H4 (cell line): ENCODE measurements at places on chromosomes 3 and 15. TPM values are rescaled to one million over a fixed set of nuclear protein-coding genes. Genes with fewer than 3 reads are reported as not detected.

ZNF774 gene
- total RNA-seq: 0.23 and 0.48 TPM in 2 replicates

GRCh38 chr3:13018561-13019242 lies 54.5 kb downstream of the IQSEC1 start:
- DNase-seq: no peak

DNA sequence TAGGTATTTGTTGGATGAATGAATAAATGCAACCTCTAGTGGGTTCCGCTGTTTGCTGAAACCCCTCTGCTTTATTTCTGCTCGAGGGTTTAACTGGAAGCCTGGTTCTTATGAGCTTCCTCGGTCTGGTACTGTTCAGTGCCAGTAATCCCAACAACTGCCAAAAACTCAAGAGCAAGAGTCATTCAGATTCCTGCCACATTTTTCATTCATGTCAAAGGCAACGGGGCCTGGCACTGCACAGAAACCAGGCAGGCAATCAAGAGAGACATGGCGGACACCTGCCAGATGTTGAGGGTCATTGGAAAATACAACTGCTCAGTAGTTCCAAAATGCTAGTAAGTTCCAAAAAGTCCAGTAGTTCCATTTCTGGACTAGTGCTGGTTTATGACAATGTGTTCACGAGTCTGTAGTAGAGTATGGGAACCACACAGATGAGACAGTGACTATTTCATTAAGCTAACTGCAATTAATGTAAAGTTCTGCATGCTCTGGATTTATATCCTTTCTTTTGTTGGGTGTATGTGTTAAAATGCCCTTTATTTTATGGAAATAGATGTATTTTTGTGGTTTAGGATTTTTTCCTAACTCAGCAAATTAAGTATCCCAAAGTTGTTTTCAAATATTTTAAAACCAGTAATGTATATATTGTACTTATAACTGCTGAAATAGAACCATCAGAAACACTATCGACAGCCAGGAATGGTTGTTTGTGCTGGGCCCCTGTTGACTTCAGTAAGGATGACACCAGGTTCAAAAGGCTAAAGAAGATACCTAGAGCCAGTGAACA lies 22.7 kb upstream of the TMEM41A start:
- DNase-seq: no peak

DNA sequence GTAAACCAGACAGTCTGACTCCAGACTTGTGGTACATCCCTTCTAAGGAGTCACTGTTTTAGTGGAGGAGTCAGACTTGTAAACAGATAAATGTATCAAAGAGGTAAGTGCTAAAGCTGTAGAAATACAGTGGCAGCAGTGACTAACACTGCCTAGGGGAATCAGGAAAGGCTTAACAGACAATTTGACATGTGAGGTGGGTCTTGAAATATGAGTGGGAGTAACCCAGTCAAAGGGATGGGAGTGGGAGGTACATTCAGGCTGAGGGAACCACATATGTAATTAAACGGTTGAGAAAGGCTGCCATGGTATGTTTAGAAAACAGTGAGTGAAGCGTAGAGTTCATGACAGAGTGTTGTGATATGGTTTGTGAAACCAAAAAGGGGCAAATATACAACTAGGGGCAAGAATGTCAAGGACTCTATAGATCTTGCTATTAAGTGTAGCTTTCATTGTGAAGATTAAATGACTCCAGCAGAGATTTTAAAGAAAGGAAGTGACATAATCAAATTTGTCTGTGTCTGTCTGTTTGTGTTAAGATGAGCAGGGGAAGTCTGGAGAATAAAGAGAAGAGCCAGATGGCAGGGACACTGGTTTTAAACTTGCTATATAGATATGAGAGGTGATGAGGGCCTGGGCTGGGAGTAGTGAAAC lies 11.2 kb upstream of the ALCAM start:
- DNase-seq: peak; percentile 38

- DNase-seq: no peak
Observed at GRCh38 chr3:50562861-50563260, 4.7 kb downstream of the C3orf18 start.

DNA sequence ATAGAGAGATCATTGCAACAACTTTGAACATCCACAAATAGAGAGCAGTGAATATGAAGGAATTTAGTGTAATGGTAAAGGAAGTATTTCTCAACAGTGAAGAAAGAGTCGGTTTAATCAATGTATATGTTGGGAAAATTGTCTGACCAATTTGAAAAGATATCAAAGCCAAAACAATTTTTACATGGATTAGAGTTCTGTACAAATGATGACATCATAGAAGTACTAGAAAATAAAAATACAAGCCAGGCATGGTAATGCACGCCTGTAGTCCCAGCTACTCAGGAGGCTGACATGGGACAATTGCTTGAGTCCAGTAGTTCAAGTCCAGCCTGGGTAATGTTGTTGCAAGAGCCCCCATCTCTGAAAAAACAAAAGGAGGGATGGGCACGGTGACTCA lies 26.0 kb upstream of the TMEM42 start:
- DNase-seq: no peak

WDR93 gene
- 0.35 TPM in 1 of 2 replicates, not detected in the other for total RNA-seq

DNA sequence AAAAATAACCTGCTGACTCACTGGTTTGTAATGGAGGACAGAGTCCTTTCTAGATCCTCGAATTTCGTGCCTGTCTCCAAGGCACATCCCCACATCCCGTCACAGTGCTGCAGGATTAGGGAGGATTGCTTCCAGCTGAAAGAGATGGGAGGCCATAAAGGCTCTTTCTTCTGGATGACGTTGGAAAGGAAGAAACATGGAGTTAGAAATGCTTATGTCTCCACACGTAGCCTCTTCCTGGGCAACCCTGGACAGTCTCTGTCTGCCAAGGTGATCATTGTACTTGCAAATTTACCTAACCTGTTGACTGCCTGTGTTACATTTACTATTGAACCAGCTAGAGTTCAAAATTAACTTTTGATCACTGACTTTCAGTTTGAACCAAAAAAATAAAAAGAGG lies 27.6 kb upstream of the VILL start:
- no peak for DNase-seq

- DNase-seq: no peak
Observed at GRCh38 chr3:146970236-146970635, 365.1 kb upstream of the PLSCR5 start.

SLC28A1 gene
- total RNA-seq: 0.08 TPM in 1 of 2 replicates, not detected in the other

TEX55 gene
- not detected in 2 replicates for total RNA-seq

GRCh38 chr3:27544372-27544865 lies 60.2 kb upstream of the SLC4A7 start:
- no peak for DNase-seq

CACNA1D gene
- total RNA-seq: 1.3 and 1.4 TPM in 2 replicates

LRRC2 gene
- 0.04 TPM in 1 of 2 replicates, not detected in the other for total RNA-seq

DNA sequence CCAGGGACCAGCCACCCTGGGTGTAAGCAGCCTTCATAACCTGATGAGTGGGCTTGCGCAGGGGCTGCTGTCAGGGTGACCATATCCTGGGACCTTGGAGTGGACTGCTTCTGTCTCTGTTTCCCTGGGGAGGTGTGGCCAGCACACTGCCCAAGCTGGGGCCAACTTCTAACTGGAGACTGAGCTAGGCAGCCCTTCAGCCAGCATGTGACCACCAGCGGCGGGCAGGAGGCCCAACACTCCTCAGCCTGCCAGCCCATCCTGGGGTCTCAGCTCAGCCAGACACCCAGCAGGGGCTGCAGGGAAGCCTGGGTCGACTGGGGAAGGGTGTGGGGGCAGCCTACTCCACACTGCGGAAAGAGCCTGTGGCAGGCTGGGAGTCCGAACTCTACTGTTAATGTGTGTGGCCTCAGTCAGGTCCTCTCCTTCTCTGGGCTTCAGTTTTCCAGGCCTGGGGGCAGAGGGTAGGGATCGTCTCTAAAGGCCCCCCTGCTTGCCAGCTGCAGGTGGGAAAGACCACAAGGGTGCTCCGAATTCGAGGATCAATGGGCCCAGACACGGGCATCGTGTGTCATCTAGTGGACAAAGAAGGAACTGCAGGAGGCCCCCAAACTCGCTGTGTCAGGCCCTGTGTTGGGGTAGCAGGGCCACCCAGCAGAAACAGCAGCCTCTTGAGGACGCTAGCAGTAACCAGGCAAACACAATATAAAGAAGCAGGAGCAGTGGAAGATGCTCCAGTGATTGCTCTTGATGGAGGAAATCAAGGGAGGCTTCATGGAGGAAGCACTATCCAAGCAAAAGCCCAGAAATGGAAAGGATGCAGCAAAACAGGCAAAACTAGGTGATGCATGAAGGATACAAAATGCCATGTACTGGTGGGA lies 2.0 kb upstream of the SEMA3G start:
- DNase-seq: no peak

DNA sequence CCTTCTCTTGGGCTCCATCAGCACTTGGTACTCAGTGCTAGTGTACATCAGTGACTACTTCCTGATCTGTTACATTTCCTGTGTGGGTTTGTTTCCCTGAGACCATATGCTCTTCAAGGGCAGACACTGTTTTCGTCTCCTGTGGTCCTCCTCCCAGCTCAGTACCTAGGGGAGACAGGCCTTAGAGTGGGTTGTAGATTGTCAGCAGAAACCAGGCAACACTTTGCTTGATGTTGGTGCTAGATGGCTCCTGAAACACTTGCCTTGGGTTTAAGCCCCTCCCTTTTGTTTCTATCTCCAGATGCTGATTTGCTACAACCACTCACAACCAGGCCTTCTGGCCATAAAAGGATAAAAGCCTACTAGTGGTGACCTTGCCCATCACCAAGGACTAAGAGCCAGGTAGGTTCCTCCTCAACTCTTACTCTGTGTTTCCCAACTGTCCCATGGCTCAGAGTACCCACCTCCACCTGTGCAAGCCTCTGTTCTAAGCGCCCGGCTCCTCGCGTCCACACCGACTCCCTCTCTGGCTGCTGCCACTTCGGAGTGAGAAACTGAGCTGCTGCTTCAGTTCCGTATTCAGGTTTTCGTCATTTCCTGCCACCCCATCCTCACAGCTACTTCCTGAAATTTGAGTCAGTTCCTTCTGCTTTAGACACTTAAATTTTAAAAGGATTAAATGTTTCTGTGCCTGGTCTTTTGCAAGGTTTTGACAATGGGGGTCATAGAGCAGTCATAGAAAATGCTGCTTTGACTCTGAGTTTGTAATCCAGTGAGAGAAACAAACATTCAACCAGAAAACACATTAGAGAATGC lies at the start of gene HCLS1:
Gene HCLS1 (minus strand): TSS at position 548 of the 816 bp plus-strand sequence. CDS start 2,556 bp downstream, outside the sequence.
- no peak for DNase-seq

DNA sequence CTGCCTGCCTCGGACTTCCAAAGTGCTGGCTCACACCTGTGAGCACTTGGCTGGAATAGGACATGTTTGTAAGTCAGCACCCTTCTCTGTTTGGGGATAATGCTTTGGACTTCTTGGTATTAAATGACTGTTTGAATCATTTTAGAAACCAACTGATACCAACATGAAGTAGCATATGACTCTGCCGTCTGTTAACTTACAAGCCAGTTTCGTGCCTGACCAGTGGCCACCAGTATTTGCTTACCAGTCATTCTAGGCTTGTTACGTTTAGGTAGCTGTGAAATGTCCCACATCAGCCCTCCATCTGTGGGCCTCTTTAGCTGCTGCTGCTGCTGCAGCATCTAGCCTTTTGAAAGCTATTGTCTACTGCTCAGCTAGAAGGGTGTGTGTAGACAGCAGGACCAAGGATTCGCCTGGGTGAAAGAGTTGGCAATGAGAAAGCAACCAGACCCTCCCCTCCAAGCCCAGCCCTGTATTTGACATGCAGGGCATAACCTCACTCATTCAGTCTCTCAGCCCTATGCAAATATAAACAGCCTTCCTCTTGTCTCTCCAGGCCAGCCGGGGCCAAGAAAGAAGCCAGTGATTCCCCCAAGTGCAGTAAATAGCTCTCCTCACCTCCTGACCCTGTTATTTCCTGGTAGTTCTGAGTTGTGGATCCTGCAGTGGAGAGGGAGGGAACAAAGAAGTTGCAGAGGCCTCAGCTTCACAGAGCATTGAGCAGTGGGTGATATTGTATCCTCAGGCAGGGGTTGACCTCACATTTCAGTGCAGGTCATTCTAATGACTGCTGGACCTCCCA lies 51.0 kb downstream of the NKIRAS1 start:
- DNase-seq: no peak

DNA sequence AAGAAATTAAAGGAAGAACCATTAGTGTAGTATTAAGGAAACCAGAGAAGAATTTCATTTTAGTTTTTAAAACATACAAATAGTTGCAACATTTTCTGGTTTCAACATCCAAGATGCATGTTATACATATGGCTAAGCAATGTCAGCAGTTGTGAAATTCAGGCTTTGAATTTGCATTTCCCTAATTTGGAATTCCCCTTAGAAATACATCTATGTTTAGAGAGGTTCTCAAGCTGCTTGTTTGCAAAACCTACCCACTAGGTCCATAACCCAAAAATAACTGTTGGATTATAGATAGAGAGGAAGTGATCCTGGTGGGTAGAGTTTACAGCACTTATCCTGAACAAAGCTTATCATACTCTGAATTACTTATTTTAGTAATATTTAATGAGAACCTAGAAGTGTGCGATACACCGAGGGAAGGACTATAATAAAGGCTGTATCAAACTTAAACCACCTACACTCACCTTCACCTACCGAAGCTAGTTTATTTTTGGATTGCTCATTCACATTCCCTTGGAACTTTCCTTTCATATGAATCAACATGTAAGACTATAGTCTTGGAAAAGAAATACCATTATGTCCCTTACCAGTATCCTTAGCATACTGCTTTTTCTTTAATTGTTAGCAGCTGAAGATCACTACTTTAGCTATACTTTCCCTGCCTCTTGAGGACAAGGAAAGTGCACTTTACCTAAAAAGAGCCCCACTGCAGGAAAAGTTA lies 60.6 kb downstream of the CHAC1 start:
- no peak for DNase-seq

SCN11A gene
- total RNA-seq: not detected in 2 replicates

CPLX3 gene
- total RNA-seq: not detected in 2 replicates

CFAP44 gene
- total RNA-seq: 0.41 and 0.91 TPM in 2 replicates

HHLA2 gene
- total RNA-seq: not detected in 2 replicates

DNA sequence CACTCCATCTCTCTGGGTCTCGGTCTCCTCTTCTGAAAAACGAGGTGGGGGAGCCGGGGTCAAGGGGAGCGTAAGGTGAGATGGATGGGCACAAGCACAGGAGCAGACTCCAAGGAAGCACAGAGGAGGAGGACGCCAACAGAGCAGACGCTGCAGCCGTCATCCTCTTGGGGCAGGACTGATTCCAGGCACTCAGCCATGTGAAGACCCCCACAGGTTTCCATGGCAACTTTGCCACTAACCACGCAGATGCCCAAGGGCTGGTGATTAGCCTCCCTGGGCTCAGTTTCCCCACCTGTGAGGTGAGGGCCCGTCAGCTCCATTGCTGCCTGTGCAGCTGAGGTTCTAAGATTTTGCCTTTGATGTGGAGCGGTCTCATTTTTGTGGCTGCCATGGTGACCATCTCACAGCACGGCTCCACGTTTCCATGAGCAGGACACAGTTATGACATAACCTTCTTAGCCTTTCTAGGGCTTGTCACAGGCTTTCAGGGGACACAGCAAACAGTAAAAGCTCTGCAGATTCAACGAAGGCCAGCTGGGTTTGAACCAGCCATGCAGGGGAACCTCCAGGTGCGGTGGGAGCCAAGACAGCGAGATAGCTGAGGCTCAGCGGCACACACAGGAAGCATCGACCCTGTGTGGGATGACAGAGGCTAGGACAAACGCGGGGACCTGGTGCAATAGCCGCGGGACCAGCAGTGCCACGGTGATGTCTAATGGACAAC lies 170.3 kb downstream of the NUP210 start:
- no peak for DNase-seq

ATP13A5 gene
- total RNA-seq: 0.04 and 0.48 TPM in 2 replicates
